Activated CD4-positive, alpha-beta T cell treated with anti-CD3 and anti-CD28 coated beads for 24 hours (primary cell): ENCODE measurements at places on chromosomes 1 and 21.

- no peak for DNase-seq
These were observed 119.0 kb upstream of the USP24 start for GRCh38 chr1:55334160-55334559.

DNA sequence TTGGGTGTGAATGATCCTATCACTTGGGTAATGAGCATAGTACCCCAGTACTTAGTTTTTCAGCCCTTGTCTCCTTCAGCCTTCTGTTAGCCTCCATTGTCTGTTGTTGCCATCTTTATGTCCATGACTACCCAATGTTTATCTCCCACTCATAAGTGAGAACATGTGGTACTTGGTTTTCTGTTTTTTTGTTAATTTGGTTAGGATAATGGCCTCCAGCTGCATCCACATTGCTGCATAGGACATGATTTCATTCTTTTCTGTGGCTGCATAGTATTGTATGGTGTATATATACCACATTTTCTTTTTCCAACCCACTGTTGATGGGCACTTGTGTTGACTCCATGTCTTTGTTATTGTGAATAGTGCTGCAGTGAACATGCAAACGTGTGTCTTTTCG, 39.6 kb upstream of the GPR52 start:
- DNase-seq: no peak

DNA sequence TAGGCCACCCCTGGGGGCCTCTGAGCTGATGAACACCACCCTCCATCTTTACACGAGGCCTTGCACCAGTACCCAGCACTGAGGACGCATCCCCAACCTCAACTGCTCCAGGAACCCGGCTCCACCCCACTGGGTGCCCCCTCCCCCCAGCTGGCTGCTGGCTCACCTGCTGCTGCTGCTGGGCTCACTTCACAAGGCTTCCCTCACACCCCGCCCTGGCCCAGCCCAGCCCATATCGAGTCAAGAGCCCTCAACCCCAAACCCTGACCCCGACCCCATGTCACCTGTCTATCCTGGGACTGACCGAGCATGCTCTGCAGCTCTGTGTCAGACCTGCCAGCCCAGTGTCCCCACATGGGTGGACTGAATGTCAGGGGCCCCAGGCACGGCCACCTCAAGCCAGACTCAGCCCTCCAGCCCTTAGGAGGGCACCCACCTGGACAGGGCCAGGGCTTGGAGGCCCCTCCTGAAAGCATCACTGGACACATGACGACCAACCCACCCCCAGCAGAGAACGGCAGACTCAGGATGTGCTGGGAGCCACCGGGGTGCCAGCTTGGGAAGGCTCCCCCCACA, 21.4 kb downstream of the WNT9A start:
- DNase-seq: no peak

GRCh38 chr1:241770115-241770514, 77.9 kb upstream of the EXO1 start:
- no peak for DNase-seq

DNA sequence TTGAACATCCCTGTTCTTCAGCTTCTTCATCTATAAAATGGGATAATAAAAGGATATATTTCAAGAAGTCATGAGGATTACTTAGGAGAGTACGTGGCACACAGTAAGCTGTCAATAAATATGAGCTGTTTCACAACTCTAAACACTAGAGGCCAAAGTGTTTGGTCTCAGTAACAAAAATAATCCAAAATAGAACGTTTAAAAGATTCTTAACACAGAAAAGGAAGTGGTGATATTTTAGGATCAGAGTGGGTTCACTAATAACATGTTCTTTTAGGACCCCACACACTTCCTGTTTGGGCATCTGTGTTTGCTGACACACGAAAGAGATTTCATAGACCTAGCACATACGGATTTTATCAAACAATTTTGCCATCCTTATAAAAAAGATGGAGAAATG, 32.9 kb downstream of the TNFSF18 start:
- no peak for DNase-seq

DNA sequence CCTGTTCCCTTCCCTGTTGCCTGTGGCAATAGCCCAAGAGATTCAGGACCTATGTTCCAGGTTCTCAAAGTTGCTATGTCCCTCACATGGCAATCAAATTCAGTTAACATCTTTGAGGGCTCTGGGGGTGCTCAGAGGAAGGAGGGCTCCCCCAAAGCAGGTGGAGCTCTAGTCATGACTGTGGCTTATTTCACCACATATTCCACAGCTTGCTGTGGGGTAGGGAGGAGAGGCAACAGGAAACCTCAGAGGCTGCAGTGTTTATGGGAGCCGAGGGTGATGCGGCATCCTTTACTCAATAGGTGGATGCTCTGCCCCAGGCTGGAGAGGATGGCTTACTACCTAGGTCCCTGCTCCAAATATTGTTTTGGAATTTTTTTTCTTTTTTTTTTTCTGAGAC, 1.2 kb upstream of the MKNK1 start:
- DNase-seq: no peak

GRCh38 chr1:74775735-74776134, 42.8 kb downstream of the TYW3 start:
- DNase-seq: no peak

- DNase-seq: no peak
These were observed 110.2 kb downstream of the MATN1 start for GRCh38 chr1:30613188-30613587.

DNA sequence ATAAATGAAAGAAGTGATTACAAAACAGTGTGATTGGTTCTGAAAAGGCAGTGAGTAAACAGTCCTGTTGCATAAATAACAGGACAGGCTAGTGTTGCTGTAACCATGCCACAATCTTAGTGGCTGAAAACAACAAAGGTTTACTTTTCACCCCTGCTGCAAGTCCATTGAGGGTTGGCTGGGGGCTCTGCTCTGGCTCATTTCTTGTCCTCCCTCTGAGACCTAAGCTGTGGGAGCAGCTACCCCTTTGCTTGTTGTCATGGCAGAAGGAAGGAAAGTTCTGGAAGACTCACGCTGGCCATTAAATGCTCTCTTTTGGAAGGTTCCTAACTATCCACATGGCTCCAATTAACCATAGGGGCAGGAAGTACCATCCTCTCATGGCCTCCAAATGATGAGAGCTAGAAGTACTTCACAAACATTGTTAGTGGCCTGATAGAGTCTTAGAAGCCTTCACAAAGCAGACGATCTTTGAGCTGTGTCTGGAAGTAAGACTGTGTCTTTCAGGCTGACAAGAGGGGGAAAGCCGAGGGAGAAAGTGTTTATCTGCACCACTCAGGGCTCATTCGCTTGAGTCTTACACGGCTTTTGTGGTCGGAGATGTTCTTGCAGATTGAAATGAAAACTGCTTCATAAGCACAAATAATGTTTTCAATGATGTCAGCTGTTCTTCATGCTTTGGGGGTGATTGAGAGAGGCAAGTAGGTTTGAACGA, 11.9 kb downstream of the RCSD1 start:
- DNase-seq: no peak

DNA sequence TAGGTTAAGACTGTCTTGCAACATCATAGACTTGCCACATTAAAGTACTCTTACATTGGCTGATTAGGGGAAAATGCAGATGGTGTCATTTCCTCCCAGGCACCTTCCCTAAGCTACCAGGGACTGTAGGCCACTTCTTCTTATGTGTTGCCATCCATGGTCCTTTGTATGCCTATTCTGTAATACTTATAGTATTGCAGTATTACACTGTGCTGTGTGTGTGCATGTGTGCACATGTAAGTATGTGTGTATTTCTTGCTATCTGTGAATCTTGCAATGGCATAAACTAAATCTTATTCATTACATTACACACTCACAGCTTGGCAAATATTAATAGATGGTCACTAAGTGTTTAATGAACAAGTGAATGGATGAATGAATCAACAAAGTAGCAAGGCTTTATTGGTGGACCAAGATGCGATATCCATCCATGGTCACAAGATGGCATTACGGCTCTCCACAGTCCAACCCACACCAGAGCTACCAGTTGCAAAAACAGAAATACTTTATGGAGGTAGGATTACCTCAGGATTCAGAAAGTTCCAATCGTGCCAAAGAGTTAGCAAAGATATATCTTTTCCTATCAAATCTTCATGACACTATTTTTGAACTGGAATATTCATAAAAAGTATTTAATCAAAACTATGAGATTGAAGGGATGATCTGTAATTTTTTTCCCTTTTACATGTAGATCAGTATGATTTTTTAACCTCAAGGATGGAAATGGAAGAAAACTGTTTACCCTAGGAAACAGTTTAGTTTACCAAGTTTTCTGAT, 160.2 kb downstream of the DENND1B start:
- DNase-seq: peak; percentile 4

DNA sequence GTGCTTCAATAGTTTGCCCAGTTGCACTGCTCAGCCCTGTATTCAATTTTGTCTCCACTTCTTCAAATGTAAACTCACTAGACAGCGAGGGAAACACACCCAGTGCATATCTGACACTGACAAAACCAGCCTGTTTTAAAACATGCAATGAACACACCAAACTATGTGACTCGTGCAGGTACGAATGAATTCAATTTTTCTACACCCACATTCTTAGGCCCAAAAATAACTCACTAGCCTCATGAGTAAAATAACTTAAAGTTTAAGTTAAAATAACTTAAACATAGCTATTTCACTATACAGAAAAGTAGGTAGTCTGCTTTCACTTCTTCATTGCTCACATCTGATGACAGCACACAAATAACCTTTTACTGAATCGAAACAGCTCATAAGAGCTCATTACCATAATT, 21.1 kb downstream of the TTC13 start:
- no peak for DNase-seq

DNA sequence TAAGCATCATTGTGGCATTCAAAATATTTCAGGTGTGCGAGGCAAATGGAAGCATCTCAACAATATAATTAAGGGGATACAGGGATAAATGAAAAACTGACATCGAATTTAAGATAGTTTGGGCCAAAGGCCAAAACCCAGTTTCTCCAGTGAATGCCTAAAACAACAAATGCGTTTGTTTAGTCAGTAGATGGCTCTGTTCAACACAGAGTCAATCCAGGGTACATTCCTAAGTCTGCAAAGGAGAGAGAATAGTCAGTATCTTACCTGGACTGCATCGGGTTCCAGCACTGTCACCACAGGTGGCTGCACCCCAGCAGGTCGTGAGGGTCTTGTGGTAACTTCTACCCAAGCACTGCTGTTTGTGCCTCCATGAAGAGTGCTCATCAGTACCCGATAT, 321.1 kb downstream of the KCTD3 start:
- no peak for DNase-seq

- no peak for DNase-seq
These were observed 86.5 kb downstream of the MAN1C1 start for GRCh38 chr1:25703041-25703440.
